ENCODE measurements at places on chromosomes 11 and 22.

- no peak for DNase-seq
Measured at GRCh38 chr11:75591966-75592365, 29.9 kb downstream of the SERPINH1 start.

- no peak for DNase-seq
Measured at GRCh38 chr22:42915980-42916765, 59.1 kb upstream of the ARFGAP3 start.

DNA sequence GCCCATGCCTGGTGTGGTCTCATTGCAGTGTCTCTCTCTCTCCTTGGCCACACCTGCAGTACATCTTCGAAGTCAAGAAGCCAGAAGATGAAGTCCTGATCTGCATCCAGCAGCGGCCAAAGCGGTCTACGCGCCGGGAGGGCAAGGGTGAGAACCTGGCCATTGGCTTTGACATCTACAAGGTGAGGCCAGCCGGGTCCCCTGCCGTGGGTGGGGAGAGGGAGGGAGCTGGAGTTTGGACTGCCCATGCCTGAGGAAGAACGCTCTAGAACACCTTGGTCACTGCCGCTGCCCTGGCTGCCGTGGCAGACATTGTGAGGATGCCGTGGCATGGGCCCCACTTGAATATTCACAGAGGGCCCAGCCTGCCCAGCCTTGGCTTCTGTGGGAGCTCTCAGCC, 9.1 kb upstream of the MYO7A start:
- DNase-seq, result no peak

- no peak for DNase-seq
Measured at GRCh38 chr22:21780259-21780658, 44.7 kb upstream of the YPEL1 start.

DNA sequence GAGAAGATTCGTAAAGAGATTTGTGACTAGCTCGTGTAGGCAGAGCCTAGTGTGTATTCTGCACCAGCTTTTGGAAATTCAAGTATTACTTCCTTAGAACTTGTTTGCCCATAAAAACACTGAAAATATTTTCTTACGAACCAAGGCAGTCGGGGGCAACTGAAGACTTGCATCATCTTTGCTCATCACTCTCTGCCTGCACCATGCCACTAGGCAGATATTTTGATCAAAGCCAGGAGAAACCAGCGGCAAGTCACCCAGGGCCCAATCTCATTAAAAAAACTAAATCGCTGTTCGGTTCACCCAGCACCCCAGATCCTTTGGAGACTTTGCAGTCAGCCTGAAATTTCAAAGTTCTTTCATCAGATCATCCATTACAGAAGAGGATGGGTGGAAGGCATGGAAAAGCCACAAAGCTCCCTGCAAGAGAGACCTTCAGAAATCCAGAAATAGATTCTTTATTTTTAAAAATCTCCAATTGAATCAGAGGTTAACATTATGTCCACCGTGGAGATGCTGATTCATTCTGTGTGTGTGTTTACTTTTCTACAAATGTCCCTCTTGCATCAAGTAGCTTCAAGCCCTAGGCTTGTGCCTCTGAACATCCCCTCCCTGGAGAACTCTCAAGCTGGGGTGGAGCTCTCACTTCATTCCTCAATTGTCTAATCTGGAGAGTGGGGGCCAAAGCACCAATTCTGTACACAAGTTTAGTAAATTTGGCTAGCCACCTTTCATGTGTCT, 78.4 kb downstream of the ETS1 start:
- no peak for DNase-seq

- no peak for DNase-seq
Measured at GRCh38 chr22:31148488-31148887, 8.2 kb upstream of the PLA2G3 start.

DNA sequence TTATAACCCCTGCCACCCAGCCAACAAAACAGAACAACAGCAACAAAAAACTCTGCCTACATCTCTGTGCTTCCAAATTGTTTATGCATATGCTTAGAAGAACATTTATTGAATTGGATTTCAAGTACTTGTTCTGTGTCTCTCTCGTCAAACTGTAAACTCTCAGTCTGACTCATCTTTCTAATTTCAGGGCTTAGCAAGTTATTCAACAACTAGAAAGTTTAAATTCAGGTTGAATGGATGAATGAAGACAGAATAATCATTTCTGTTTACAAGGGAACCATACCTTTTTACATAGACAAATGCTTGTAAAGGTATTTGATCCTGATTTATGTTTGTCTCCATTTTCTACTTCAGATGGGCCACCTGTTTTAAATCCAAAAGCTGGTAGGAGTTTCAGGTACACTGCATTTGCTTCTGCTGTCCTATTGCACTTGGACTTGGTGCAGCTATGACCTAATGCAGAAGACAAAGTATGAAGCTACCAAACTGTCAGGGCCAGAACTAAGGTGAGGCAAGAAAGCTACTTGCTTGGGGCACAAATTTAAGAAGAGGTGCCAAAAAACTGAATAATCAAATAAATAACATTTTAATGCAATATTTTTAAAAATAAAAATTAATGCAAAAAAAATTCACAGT, 1.6 kb upstream of the FBXO3 start:
- no peak for DNase-seq

GRCh38 chr22:27107824-27108223, 450.4 kb downstream of the MIAT start:
- DNase-seq, result no peak

- DNase-seq, result no peak
Measured at GRCh38 chr11:85021058-85021457, 606.1 kb downstream of the DLG2 start.

- no peak for DNase-seq
Measured at GRCh38 chr11:5746614-5747013, 7.4 kb upstream of the OR52N4 start.

- DNase-seq, result no peak
Measured at GRCh38 chr22:47040486-47041270, 278.2 kb downstream of the TBC1D22A start.

- DNase-seq, result no peak
Measured at GRCh38 chr11:94581926-94582325, 14.8 kb downstream of the PIWIL4 start.

DNA sequence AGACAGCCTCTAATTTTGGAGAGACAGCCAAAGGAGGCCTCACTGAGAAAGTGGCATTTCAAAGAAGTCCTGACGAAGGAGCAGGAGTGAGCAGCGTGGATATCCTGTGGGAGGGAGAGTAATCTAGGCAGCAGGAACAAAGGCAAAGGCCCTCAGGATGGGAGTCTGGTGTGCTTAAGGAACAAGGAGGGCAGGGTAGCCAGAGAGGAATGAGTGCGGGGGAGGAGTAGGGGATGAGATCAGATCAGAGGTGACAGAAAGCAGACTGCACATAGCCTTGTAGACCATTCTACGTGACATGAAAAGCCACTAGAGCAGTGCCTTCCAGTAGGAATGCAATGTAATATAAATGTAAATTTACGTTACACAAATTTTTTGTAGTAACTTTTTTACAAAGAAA, 5.6 kb downstream of the SLC36A4 start:
- DNase-seq, result no peak

GRCh38 chr11:79028225-79028624, 412.6 kb downstream of the TENM4 start:
- no peak for DNase-seq

- peak; percentile 81 for DNase-seq
Measured at GRCh38 chr11:128905345-128906184, 14.4 kb downstream of the KCNJ5 start.

GRCh38 chr22:19341500-19341899, 50.0 kb upstream of the CLTCL1 start:
- DNase-seq, result no peak

GRCh38 chr11:114196997-114197703, 99.0 kb upstream of the NNMT start:
- no peak for DNase-seq

DNA sequence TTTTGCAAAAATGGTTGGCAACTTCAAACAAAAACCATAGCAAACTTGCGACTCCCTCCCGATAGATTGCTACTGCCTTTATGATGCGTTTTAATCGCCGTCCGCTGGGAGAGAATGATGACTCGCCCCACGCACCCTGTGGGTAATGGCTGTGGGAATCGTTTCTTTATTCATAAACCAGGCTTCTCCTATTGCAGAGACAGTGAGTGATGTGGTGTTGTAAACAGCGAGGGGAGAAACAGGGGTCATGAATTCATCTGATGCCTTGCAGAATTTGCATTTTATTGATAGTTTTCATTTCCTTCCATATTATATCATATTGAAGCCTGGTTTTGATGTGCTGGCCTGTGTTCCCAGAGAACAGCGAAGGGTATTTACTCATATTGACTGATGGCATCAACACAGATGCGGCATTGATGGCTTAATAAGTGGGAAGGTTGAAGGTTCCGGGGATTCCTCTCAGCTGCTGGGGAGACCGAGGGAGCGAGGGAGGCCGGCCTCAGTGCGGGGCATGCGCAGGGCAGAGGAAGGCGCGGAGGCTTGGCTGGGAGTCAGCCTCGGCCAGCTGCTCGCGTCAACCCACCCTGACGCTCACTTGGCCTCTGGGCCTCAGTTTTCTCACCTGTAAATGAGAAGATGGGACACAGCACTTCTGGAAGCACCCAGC, 41.3 kb downstream of the ARHGAP8 start:
- DNase-seq, result no peak

DNA sequence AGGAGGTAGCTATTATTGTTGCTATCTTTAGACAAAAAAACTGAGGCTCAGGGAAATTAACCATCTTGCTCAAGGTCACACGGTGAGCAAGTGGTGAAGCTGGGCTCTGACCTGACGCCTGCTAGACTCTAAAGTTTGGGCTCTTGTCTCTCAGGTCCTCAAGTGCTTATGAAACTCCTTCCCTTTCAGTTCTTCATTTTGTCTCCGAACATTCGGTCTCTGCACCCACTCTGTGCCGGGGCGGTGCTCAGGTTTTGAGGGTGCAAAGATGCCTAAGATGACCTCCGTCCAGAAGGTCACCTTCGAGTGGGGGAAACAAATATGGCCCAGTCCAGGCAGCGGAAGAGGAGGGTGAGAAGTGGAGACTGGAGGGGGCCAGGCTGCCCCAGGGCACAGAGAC, 16.0 kb downstream of the OVOL1 start:
- DNase-seq, result no peak

- DNase-seq, result peak; percentile 88
Measured at GRCh38 chr11:355581-356458, 13.5 kb upstream of the B4GALNT4 start.

DNA sequence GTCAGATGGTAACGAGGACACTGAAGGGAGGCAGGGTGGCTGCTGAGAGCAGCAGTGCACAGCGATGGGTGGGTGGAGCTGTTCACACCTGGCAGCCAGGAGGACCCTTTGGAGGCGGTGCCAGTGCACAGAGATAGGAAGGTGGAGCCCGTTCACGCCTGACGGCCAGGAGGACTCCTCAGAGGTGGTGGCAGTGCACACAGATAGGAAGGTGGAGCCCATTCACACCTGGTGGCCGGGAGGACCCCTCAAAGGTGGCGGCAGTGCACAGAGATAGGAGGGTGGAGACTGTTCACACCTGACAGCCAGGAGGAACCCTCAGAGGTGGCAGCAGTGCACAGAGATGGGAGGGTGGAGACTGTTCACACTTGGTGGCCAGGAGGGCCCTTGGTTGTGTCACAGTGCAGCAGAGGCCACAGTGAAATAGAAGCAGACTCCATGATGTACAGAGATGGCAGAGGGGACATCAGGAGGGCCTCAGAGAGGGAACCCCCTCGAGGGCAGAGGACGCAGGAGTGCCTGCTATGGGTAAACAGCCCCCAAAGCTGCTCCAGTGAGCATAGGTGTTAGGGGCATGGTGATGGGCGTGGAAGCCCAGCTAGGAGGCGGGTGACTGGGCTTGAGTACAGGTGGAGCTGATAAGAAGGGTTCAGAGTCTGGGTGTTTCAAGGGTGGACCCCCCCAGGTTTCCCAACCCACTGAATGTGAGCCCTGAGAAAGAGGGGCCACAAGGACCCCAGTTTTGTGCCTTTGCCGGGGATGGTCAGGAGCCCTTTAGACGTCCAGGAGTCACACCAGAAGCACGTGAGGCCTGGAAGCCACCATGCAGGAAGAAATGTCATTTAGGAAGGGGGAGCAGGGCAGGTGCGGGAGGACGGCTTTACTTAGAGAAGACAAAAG, 566.7 kb downstream of the BRD1 start:
- DNase-seq, result no peak

- no peak for DNase-seq
Measured at GRCh38 chr11:4161305-4161704, 66.7 kb downstream of the RRM1 start.

- no peak for DNase-seq
Measured at GRCh38 chr11:126371595-126371994, 16.1 kb downstream of the ST3GAL4 start.

- no peak for DNase-seq
Measured at GRCh38 chr22:37098976-37099591, 10.4 kb downstream of the TMPRSS6 start.

DNA sequence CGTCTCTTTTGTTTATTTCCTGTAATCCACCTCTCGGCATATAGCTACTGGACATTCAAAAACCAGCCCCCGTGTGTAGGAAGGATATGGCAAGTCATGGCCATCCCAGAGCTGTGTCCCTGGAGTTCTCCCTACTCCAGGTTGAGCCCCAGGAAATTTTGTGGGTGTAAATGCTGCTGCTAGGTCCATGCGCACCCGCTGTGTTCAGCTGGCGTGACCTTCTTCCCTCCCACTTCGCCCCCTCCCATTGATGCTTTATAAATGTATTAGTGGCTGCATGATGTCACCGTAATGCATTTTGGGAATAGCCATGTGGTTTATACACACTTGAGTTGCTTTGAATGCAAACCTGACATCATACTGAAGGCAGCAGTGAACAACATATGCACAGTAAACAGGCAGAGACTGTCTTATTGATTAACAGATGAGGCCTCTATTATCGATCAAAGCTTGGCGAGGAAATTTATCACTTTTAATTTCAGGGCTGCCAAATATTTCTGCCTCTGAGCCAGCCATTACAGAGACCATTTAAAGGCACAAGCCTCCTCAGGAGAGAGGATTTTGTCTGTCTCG, 113.6 kb upstream of the NNMT start:
- no peak for DNase-seq

GRCh38 chr11:125082611-125083311, 19.7 kb downstream of the SLC37A2 start:
- no peak for DNase-seq

DNA sequence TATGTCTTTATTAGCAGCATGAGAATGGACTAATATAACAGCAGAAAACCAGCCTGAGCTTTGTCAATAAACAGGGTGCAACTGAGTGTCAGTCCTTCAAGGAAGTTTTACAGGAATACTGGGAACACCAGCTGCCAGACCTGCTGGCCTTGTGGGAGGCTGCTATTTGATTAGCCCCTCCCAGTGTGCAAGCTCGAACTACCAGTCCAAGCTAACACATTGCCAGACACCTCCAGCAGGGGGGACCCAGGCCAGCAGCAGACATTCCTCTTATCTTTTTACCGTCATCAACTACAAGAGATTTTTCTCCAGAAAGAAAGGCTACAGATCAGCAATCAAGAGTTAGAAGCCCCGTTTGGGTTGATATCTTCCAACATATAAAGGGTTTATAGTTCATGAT, 942.8 kb upstream of the TENM4 start:
- DNase-seq, result no peak

GRCh38 chr11:332651-333480, 12.2 kb upstream of the IFITM3 start:
- DNase-seq, result no peak

- DNase-seq, result no peak
Measured at GRCh38 chr22:48320683-48321451, 1506.8 kb downstream of the BRD1 start.

GRCh38 chr11:99316776-99317520, 296.2 kb downstream of the CNTN5 start:
- DNase-seq, result no peak

GRCh38 chr22:44542561-44543222, 44.7 kb upstream of the RTL6 start:
- no peak for DNase-seq
